Right kidney (tissue), 9 donors: ENCODE measurements at places on chromosomes 3 and 15.

- no peak for DNase-seq
These were observed 76.7 kb downstream of the SST start for GRCh38 chr3:187593451-187593850.

GRCh38 chr15:50675535-50676144 is 11.0 kb downstream of the TRPM7 start:
- peak; percentile 6 for DNase-seq

GRCh38 chr15:92687195-92687602 is 31.6 kb upstream of the FAM174B start:
- no peak for DNase-seq

DNA sequence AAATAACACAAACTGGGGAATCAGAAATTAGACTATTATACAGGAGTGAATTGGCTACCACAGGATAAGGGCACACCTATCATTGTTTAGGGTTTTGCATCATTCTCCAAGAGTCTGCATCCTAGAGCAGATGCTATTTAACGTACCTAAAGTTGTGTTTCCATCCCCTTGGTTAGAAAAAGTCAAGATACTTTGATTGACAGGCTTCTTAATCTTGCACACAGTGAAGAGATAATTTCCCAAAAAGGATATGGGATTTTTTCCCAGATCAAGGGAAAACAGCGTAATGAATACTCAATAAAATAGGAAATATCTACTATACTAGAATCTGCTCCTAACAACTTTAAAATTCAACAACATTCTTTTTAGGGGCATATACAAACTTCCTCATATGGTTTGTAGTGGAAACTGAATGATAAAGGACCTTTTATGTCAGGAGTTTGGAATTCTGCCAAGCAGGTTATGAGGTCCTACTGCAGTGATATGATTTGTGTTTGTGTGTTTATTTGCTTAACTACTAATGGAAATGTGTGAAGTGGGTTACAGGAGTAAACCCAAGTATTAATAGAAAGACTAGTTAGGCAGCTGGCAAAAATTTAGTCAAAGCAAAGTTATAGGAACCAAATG is 124.1 kb upstream of the MME start:
- DNase-seq: no peak

DNA sequence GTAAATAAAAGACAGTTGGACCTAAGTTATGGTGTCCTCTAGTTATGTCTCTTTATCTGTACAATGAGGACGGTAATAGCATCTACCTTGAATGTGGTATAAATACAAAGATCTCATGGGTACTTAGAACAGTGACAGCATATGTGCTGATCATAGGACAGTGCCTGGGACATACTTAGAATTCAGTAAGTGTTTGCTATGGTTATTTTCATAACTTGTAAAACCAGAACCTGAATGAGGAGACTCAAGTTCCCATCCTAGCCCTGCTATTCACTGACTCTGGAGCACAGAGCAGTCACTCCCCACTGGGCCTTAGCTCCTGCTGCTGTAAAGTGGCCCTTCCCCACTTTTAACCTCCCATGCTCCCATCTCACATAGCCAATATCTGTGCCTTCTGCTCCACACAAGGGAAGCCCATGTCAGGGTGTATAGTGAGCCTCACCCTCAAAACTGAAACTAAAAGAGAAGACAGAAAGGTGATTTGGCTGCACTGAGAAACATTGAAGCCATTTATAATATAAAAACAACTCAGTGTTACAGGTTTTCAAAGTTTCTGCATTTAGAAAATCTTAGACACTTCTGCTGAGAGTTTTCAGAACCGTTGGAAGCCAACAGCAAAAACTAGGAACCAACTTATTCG is 225.4 kb upstream of the UBE2E2 start:
- DNase-seq: no peak

DNA sequence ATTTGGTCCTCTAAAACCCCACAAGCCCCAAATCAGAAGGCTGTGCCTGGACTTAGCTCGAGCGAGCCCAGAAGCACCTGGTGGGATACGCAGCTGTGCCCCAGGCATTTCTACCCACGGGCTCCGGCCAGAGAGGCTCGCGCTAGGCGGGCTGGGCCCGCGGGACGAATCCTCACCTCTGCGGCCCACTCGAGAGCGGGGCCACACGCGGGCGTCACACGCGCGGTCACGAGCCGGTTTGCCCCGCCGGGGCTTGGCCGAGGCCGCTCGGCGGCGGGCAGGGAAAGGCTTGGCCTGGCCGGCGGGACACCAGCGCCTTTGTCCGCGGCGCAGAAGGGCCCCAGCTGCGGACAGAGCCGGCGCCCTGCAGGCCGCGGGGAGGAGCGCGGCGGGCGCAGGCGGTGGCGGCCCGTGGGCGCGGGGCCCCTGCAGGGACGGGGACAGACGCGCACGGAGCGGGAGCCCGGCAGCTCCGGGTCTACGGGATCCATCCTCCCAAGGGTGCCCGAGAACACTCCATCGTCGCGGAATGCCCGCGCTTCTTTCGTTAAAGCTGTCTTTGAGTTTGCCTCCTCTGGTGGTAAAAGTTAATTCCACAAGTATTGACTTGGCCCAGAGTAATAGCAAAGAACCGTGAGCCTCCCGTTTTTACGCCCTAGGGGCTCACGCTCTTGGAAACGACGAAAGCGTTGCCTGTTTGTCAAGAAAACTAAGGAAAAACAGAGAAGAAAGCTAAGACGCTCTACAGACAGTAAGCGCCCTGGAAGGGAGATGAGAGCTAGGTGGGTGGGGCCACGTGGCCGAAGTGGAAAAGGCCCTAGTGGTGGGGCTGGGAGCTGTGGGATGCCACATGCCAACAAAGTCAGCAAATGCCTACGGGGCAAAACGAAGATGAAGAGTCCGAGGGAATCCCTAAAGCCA is 26.4 kb downstream of the TYRO3 start:
- peak; percentile 91 for DNase-seq

GRCh38 chr3:54703923-54704322 is 223.9 kb downstream of the LRTM1 start:
- DNase-seq: no peak

GRCh38 chr3:52313774-52314188 is 2.3 kb upstream of the DNAH1 start:
- DNase-seq: no peak

GRCh38 chr15:48190932-48191573 is 412 bp upstream of the CTXN2 start:
- peak; percentile 52 for DNase-seq

DNA sequence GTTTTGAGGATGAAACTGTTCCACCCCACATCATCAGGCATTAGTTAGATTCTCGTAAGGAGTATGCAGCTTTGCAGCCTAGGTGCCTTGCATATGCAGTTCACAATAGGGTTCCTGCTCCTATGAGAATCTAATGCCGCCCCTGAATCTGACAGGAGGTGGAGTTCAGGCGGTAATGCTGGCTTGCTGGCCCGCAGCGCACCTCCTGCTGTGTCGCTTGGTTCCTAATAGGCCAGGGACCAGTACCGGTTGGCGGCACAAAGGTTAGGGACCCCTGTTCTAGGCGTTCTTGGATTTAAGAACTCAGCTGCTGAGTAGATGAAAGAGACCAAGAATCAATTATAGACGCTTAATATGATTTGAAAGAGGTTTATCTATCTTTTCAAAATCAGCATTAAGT is 595.4 kb downstream of the CADM2 start:
- no peak for DNase-seq

GRCh38 chr3:126065876-126066275 is 18.0 kb downstream of the SLC41A3 start:
- no peak for DNase-seq

GRCh38 chr3:184258926-184259325 is 2.4 kb downstream of the CAMK2N2 start:
- no peak for DNase-seq

DNA sequence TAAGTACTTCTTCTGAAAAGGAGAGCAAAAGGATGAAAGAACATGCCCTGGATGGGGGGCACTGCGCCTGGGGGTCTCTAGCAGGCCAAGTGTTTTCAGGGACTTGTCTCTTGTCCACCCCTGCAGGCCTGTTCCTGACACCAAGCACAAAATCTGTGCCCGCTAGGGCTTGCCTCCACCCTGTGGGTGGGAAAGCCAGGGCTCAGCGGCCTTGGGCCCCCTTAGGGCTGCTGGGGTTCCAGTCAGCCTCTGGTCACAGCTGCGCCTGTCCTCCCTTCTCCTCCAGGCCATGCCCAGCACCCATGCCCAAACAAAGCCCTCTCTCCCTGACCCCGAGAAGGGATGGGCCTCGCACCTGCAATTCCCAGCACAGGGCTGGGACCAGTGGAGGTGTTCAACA is 71.1 kb upstream of the TRPM1 start:
- no peak for DNase-seq

DNA sequence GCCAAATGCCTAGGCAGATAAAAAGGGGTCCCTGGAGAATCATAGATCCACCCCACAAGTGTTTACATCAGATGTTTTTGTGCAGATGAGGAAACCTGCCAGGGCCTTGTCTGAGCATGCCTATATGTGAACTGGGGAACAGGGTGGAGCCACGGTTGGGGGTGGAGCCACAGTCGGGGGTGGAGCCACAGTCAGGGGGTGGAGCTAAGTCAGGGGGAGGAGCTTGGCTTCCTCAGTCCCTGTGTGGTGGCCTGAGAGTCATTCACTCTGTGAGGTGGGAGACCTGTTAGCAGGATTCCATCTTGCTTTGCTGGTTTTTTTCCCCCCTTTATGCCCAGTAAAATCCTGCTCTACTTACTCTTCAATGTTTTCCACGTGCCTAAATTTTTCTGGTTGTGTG is 57.8 kb upstream of the TGFBR2 start:
- DNase-seq: no peak

- no peak for DNase-seq
These were observed 27.2 kb upstream of the GLCE start for GRCh38 chr15:69132977-69133861.

DNA sequence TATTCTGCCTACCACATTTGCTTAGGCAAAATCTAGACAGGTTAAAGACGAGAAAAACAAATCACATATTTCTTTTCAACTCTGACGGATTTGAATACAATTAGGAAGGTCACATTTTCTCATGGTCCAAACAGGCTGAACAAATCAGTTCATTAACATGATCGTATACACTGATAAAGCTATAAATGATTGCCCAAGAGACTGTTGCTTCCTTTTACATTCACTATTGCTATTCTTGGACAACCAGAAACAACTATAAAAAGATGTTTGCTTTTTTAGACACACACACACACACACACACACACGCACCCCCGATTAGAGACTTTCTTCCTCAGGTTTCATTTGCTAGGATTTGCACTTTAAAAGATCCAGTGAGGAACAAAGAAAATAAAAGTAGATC is 122.3 kb upstream of the BHLHE40 start:
- DNase-seq: no peak

DNA sequence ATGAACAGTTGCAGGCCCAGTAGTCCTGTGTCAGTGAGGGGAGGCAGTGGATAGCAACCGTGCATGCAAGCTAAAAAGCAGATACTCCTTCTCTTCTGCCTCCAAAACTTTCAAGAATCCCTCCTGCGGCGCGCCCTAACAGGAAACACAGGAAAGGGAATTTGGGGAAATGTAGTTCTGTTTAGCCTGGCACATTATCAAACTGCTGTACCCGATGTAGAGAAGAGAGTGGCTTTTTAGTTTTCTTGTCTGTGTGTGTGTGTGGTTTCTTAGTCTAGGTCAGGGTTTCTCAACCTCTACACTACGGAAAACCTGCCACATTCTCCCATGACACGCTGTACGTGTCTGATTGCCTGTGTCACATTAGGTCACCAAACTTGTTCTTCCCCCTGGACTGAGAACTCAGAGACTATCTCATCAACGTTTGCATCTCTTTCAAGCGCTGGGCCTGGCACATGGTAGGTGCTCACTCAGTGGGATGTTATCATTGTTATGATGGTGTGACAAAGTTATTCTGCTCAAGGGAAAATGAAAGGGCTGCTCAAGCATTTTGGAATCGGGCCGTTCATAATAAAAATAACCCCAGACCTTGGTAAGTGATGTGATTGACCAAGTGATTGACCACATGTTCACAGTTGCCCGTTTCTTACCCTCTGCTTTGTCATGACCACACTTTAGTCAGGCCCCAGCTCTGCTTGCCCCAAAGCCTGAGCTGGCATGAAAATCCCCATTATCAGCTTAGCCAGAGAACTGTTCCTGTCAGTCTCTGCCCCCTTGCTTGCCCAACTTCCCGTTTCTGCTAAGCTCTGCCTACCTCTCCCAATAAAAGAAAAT is 33.2 kb downstream of the TM4SF4 start:
- no peak for DNase-seq

- DNase-seq: no peak
These were observed 8.4 kb upstream of the RTP3 start for GRCh38 chr3:46489381-46489780.

DNA sequence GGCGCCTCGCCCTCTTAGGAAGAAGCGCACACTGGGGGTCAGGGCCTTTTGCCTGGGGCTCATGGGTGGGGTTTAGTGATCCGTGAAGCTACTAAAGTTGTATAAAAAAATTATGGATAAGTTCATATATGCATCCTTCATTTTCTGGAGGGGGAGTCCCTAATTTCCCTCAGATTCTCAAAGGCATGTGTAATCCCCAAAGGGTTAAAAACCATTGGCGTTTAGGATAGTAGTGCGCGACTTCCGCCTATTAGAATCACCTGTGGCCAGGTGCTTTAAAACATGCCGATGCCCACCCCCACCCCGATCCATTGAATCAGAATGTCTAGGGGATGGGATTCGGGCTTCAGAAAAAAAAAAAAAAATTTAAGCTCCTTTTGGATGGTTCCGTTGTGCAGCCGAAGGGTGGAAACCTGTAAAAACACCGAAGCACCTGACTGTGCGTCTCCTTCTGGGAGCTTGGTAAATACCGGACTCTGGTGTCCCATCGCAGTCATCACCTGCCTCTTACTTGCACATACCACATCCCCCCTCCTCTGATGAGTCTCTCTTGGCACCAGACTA is 570 bp downstream of the APH1B start:
- DNase-seq: no peak

DNA sequence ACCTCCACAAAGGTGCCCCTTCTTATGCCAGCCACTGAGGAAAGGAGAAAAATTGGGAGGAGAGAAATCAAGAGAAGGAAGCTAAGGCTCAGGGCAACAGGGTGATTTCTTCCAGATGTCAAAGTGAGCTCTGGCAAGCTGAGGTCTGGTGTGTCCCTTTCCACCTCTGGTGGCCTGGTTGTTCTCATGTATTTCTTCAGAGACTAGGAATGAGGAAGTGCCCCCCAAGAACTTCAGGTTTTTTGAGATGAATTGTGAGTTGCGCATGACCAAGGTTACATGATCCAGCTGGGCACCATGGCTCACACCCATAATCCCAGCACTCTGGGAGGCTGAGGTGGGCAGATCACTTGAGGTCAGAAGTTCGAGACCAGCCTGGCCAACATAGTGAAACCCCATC is 5.6 kb downstream of the RAB6B start:
- DNase-seq: no peak

GRCh38 chr3:188854772-188855149 is 317.0 kb upstream of the TPRG1 start:
- no peak for DNase-seq

- DNase-seq: no peak
These were observed 7.7 kb downstream of the SERP1 start for GRCh38 chr3:150538324-150539208.

GRCh38 chr3:34015204-34016142 is 217.0 kb downstream of the PDCD6IP start:
- no peak for DNase-seq

- DNase-seq: no peak
These were observed 56.5 kb downstream of the VPS8 start for GRCh38 chr3:184868477-184868876.

- no peak for DNase-seq
These were observed 9.1 kb upstream of the NEK10 start for GRCh38 chr3:27378331-27378730.

- no peak for DNase-seq
These were observed 106.5 kb downstream of the SUCNR1 start for GRCh38 chr3:151979906-151980305.
